ENCODE measurements at places on chromosomes 4 and X.

- DNase-seq = no peak
These were observed 70.0 kb upstream of the FAM241A start for GRCh38 chr4:112075129-112075753.

GRCh38 chr4:123444290-123444731 lies 47.7 kb downstream of the SPRY1 start:
- peak; percentile 9 for DNase-seq

GRCh38 chr4:162770761-162771490 lies 395.8 kb downstream of the NAF1 start:
- no peak for DNase-seq

DNA sequence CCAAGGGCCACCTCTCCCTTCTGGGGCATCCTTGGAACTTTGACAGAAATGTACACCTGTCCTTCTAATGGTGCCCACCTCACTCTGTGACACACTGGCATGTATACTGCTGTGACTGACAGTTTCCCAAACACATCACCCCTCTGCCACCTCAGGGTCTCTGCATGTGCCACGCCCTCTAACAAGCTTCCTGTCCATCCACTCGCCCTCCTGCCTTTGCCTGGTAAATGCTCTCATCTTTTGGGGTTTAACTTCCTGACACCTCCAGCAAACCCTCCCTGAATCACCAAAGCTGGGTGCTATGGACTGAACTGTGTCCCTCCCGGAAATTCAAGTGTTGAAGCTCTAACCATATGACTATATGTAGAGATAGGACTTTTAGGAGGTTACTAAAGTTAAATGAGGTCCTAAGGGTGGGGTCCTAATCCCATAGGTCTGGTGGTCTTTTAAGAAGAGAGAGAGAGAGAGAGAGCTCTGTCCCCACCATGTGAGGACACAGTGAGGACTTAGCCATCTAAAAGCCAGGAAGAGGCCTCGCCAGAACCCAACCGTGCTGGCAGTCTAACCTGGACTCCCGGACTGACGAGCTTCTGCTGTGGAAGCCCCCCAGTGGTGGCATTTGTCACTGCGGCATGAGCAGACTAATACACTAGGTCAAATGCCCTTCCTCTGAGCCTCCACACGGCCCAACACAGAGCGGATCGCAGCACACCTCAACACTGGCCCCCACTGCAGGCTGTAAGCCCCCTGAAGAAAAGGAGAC lies 95.6 kb downstream of the AFAP1 start:
- DNase-seq = no peak

DNA sequence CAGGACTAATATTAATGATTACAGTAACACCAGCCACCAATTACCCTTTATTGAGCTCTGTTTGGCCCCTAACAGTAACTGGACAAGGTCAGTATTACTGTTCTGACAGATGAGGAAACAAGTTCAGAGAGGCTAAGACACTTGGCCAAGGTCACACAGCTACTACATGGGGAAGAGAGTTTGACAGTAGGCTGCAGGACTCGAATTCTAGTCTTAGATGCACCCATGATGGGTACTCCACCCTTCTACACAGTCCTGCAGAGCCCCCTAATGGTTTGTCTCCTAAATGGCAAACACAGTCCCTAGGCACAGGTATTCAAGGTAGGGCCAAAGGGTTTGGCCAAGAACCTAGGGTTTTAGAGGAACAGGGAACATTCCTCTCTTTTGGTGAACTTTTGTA lies 93.9 kb downstream of the NSUN7 start:
- DNase-seq = no peak

DNA sequence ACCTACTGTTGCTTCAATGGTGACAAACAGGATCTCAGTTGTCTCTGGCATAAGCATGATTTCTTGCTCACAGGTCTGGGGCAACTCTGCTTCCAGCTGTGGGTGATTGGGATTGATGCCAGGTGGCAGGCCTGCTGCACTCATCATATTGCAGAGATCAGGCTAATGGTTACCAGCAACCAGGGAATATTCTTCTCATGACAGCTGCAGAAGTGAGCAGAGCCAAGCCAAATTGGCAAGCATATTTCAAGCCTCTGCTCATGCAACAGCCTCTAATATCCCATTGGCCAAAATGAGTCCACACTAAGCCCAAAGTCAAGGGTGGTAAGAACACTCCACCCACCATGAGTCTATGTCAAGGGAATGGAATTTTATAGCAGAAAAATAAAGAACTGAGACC lies 26.7 kb upstream of the TBC1D19 start:
- DNase-seq = no peak

GRCh38 chrX:130550351-130550750 lies 148.6 kb downstream of the RBMX2 start:
- DNase-seq = no peak

- no peak for DNase-seq
These were observed 36.0 kb downstream of the DLG3 start for GRCh38 chrX:70480660-70481018.

- DNase-seq = no peak
These were observed 12.1 kb upstream of the DCTD start for GRCh38 chr4:182929296-182929695.

DNA sequence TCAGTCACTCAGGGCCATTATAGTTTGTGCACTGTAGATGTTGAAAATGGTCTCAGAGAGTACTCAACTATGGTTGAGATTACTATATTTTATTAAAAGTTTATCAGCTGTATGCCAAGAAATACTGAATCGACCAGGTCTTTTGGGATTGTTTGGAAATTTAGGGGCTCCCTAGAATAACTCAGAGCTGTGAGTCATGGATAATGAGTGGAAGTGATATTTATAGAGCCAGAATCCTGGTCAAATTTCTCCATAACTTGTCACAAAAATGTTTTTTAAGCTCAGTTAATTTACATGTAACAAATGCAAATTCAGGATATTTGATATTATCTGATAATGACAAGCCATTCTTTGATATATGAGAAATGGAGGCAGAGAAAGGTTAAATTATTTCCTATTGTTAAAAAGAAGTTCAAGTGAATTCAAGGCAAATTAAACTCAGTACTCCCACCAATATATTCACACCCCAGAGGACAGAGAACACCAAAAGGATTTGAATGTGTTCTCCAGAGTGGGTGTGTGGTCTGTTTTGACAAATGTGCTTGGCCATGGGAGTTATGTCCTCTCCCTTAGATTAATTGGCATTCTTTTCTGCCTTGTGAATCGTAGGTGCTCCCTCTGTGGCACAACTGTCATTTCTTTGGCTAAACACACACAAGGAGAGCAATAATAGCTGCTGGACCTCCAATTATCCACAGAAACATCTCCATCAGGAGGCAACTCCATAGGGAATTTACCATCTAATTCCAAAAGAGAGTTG lies 37.7 kb downstream of the ARHGAP24 start:
- DNase-seq = no peak

DNA sequence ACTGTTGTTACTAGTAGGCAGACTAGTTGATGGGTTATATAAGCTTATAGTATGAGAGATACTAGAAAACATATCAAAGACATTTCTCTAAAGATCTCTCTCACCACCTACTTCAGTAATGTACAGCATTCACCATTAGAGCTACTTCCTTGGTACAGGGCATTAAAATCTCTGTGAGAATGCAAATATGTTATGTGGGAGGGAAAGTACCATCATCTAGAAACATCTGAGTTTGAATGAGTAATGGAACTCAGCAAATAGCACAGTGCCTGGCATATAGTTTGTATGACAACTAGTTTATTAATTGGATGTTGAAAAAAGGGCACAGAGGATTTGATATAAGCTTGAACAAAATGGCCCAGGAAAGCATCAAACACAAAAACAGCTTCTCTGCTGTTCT lies 211.1 kb downstream of the GLUD2 start:
- DNase-seq = no peak

DNA sequence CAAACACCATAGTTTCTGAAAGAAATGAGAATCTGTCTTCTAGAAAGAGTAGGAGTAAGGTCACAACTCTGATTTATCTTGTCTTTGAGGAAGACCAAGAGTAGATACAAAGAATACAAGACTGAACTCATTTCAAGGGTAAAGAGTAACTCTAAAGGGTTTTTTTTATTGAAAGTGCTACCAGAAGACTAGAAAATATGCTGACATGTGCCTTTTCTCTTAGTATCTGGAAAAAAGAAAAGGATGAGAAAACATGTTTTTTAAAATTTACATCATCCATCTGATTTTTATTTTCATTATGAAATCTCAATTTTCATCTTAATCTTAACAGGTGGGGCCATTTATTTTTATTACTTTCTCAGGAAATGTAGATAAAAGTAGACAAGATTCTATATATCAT lies 43.0 kb downstream of the UNC5C start:
- DNase-seq = no peak

GRCh38 chrX:106621836-106622235 lies 10.1 kb downstream of the RADX start:
- DNase-seq = no peak

DNA sequence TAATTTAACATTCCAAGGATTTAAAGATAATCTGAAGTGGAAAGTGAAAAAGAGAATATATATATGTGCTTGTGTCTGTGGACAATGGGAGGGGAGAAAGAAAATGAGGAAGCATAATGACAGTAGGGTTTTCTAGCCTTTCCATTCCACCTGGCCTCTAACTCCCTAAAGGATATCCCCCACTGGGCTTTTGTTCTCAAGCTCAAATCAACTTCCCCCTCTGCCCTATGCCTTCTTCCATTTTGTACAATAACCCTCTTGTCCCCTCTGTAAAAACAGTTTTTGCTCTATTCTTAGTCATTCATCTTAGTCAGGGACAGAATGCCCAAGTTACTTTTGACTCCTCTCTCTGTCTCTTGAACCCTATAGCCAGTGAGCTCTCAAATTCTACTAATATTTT lies 23.6 kb downstream of the ANTXR2 start:
- no peak for DNase-seq

DNA sequence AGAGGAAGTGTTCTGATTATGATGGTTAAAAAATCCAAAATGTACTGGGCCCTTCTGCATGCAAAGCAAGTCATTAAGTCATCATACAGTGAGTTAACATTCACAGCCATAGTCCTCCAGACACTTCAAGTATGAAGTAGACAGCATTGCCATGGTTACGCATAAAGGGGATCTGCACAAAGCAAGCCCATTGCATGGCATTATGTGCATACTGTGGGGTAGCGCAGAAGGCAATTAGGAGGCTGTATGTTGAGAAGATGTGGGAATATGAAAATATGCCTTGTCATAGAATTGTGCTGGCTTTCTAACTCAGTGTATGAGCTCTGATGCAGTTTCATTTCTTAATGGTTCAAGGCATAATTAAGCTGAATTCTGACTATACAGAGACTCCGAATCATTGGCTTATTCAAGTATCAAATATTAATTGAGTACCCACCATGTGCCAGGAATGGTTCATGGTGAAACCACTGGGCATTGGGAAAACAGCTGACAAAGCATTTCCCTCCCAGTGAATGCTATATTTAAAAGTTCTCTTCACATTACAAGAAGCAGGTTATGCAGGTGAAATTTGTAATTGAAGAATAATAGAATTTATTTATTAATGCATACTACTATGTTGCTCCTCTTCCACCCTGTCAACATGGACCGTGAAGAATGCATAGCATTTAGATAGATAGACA lies 588.9 kb downstream of the ZNF674 start:
- DNase-seq = no peak

Data from NCI-H524 treated with DMSO at 0.1 percent for 48 hours (cell line).